ENCODE measurements at places on chromosomes 12 and 14.

DNA sequence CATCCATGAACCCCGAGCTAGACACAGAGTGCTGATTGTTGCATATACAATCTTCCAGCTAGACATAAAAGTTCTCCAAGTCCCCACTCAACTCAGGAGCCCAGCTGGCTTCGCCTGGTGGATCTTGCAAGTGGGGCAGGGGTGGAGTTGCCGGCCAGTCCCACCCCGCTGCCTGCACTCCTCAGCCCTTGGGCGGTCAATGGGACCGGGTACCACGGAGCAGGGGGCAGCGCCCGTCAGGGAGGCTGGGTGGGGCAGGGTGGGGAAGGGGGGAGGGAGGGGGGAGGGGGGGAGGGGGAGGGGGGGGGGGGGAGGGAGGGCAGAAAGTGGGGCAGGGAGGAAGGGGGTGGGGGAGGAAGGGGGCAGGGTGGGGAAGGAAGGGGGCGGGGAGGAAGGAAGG is 63.0 kb downstream of the CCDC60 start:
- DNase-seq: no peak

DNA sequence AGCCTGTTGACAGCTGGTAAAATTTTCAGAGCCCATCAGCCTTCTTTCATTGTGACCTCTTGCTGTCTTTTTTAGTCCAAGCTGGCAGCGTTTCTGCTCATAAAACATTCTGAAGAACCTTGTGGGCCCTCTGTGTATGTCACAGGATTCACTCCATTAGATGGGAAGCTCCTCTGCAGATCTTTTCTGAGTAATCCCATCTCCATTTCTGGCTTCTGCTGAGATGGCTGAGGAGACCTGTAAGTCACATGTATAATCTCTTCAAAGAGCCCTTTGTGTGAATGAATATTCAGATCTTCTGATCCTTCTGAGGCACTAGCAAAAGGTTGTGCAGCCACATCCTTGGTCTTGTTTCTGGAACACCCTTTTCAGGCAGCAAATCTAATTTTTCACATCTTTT is 2.8 kb downstream of the RXYLT1 start:
- no peak for DNase-seq

GRCh38 chr14:101350691-101351090 is 210.6 kb upstream of the DIO3 start:
- no peak for DNase-seq

DNA sequence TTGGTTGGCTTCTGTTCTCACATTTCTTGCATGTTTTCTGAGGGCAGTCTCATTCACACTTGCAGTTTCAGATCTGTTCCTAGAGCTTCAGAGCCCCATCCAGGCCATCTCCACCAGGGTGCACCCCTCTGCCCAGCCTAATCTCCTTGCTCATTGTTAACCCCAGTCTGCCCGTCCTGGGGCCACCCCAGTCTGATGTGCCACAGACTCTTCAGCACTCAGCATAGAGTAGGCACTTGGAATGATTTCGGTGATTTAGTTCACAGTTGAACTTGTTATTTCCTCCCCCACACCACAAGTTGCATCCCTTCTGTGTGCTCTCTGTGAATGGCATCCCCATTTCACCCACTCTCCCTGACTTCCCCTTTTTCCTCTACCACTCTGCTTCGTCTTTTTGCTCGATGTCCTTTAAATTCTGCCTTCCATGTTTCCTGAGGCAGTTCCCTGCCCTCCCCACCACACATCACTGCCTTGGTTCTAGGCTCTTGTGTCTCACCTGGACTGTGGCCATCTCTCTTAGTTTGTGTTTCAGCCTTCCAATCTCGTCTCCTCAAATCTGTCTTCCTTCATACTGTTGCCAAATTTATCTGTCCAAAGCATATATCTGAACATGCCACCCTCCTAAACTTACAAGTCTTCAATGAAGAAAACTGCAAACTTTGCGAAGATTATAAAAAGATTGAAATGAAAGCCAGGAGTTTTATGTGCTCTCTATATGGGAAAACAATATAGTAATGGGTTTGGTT is 41.5 kb downstream of the ANO6 start:
- no peak for DNase-seq

- DNase-seq: no peak
Measured at GRCh38 chr12:34215893-34216285, 193.6 kb downstream of the ALG10 start.

- no peak for DNase-seq
Measured at GRCh38 chr12:2963760-2964292, 4.6 kb downstream of the TEAD4 start.

DNA sequence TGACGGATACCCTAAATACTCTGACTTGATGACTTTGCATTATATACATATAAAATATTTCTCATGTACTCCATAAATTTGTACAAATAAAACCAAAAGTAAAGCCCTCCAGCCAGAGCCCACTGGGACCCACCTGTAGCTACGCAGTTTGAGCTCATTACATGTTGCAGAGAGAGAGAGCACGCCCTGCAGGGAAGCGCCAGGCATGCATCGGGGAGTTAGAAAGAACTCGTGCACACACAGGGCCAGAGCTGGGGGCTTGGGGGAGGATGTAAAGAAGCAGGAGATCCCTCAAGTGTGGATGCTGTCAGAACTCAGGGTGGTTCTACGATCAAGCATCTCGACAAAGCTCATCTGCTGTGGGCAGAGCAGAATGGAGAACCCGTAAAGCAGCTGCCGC is 178.5 kb upstream of the RTL1 start:
- DNase-seq: no peak

- peak; percentile 20 for DNase-seq
Measured at GRCh38 chr12:62813031-62813829, 121.7 kb downstream of the PPM1H start.

DNA sequence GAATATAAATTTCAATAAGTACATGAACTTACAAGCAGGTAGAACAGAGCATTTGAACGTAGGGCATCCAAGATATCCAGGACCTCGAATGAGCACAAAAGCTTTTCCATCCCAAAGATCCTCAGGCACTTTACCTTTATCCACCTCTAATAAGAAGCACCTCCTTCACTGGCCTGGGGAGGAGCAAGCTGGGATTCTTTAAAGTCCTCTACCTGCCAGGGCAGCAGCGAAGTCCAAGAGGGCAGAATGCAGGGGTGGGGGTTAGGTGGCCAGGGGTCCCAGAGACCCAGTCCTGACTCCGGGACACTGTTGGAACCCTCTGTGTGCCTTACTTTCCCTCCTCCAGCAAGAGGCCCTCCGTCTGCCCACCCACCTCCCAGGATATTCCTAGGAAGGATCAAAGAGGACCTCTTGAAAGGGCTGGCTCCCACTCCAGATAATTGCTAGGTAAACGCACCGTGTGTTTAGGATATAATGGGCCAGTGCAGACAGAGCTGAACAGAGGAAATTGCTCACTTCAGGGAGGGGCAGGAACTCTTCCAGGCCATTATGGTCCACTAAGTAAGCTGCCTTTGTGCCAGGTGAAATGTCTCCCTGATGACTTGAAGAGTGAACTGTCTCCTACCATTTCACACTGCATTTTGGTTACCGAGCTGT is 68.1 kb downstream of the TTC9 start:
- no peak for DNase-seq

DNA sequence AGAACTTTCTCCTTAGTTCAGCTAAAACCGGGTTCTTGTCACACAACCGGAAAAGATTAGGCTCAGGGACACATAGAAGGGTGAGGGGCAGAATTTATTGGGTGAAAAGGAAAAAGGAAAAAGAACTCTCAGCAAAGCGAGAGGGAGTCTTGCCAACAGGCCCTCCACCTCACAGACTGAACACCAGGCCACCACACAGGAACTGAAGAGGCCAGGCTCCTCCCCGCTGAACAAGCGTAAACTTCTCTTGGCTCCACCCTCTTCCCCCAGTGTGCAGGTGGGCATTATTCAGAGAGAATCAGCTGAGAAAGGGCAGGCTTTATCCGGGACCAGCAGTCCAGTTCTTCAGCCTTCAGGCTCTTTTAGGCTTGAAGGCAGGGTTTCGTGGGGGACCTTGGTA is 125.6 kb upstream of the FGD4 start:
- peak; percentile 25 for DNase-seq

- DNase-seq: peak; percentile 78
Measured at GRCh38 chr12:51391283-51392123, at the start of gene GALNT6. TSS of gene GALNT6 (minus strand) at chr12:51391406. CDS start at chr12:51379781, 11,625 bp downstream.

GRCh38 chr12:109292342-109292711 is 16.8 kb downstream of the FOXN4 start:
- no peak for DNase-seq
